ENCODE measurements at places on chromosomes 4 and X.

GRCh38 chr4:83599183-83599582, 63.3 kb downstream of the GPAT3 start:
- peak; percentile 40 for DNase-seq

GRCh38 chr4:164408831-164409230, 345.1 kb upstream of the SMIM31 start:
- no peak for DNase-seq

DNA sequence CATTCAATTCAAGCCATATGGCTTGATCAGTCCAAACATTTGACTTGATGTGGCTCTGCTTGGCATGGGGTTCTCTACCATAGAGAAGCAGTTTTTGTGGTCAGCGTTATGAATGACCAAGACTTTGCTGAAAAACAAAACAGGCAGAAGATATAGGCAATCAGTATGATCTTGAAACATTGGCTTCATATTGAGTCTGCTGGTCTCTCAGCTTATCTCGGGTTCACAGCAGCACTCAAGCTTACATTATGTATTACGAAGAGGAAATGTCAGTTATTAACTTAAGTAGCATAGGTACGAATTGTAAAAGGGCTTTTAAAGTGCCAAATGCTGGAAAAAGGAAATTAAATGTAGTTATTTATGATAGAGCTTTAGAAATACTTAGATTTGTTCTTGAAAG, 99.0 kb downstream of the AFF2 start:
- no peak for DNase-seq

DNA sequence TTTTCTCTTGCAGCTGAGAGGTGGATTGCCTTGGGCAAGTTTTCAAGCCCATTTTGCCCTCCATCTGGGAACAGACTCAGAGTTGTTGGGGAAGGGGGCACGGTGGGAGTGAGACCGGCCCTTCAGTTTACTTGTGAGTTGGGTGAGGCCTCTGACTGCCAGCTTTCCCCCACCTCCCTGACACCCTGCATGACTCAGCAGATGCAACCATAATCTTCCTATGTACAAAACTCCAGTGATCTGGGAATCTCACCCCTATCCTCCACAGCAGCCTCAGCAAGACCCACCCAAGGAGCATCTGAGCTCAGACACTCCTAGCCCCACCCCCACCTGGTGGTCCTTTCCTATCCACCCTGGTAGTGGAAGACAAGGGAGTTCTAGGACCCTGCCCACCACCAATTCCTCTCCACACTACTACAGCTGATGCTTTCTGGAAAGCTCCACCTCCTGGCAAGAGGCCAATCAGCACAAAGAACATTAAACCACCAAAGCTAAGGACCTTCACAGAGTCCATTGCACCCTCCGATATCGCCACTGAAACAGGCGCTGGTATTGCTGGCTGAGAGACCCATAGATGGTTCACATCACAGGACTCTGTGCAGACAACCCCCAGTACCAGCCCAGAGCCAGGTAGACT, 99.4 kb upstream of the STK26 start:
- DNase-seq = no peak

- no peak for DNase-seq
Measured at GRCh38 chr4:70709611-70710205, 12.1 kb upstream of the RUFY3 start.

DNA sequence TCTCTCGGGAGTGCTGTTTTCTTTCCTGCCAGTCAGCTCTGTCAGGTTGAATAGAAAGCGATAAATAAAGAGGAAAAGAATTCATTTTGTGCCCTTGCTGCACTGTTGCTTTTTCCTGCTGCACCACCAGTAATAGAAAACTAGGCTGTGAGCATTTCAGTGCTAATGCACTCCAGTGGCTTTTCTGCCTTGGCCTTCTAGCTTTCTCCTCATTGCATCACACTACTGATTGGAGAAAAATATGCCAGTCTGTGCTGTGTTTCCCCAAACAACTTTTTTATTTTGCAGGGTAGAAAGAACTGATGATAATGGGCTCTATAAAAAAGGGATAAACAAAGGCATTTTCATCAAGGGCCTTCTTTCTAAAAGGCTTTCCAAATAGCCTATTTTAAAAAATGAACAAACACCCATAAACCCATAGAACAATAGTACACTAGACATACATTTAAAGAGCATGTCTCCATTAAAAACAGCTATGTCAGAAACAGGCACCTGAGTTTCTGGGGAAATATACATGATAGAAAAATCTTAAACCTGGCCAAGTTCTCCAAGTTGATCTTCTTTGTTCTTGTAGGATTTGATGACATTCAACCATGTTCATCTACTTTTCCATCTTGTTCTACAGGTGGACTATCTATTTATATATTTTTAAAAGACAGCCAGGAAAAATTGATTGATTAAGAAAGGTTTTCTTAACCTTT, 86.3 kb downstream of the GPRIN3 start:
- DNase-seq = no peak

DNA sequence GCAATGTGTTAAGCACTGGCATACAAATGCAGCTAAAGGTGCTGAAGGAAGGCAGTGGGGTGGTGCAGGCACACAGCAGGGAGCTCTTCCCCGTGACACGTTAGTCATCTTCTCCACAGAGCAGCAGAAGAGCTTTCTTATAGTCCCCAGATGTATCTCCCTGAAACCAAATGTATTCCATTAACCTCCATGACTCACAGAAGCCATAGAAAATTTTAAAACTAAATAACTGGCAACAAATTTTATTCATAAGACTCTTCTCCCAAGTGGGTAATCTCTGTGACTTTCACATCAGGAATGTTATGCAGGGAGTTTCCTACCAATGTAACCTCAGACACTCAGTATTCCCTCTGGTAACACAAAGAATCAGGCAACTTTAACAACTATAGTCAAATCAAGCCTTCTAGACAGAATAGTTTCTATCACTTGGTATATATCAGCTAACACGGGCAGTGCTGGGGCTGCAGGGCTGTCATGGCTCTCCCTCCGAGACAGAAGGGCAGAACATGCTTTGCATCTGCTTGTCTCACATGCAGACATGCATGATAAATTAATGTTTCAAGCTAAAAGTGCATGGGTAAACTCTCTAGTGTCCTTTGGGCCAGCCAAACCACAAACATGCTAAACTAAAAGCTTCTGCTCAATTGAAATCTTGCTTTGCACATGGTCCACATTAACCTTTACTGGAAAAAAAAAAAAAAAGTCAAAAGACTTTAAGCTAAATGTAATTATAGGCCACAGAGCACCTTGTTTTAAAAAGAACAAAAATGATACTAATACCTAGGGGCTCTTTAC, 28.2 kb downstream of the ANXA5 start:
- no peak for DNase-seq

All from inflammatory macrophage treated with lipopolysaccharide for 1 hour (primary cell).